Stimulated activated CD8-positive, alpha-beta memory T cell treated with anti-CD3 and anti-CD28 coated beads, Interleukin-12 subunit alpha, Interleukin-12 subunit beta, amount 100 ng/mL, for 1 hour (primary cell): ENCODE measurements at places on chromosomes 2 and 18.

- no peak for DNase-seq
These were observed 166.7 kb downstream of the CTIF start for GRCh38 chr18:48705531-48705930.

GRCh38 chr18:34915046-34915445 is 126.2 kb upstream of the MAPRE2 start:
- no peak for DNase-seq

- no peak for DNase-seq
These were observed 4.8 kb downstream of the DHRS9 start for GRCh38 chr2:169073963-169074751.

DNA sequence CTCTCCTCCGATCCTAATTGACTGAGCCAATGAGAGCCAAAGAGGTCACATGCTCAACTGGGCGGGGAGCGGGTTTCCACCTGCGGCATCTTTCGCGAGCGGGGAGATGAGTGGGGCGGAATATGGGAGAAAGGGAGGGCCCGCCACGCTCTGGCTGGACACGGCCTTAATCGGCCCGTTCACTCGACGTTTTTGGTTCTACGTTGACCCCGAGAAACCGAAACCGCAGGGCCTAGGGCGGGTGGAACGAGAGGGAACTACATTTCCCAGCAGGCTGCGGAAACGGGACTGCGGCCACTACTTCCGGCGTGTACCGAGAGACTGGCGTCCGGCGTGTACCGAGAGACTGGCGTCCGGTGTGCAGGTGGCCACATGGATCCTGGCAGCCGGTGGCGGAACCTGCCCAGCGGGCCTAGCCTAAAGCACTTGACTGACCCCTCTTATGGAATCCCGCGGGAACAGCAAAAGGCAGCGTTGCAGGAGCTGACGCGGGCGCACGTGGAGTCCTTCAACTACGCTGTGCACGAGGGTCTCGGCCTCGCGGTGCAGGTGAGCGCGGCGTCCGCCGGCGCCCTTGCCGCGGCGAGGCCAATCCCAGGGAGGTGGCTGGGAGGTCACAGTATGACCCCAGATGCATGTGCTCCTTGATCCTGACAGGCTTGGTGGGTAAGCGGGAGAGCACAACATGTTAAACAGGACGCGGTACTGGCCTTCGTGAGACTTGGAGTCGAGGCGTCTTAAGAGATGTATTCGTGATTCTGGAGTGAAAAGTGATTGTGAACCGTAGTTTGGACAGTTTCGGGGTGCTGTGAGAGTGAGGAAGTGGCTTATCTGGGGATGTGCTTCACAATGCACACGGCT is at the start of gene POLR1B:
TSS of gene POLR1B (plus strand) at position 343 of the 861 bp plus-strand sequence. CDS start at position 373, 30 bp downstream.
- DNase-seq = peak; percentile 57
